ENCODE measurements at places on chromosomes 7 and 10.

DNA sequence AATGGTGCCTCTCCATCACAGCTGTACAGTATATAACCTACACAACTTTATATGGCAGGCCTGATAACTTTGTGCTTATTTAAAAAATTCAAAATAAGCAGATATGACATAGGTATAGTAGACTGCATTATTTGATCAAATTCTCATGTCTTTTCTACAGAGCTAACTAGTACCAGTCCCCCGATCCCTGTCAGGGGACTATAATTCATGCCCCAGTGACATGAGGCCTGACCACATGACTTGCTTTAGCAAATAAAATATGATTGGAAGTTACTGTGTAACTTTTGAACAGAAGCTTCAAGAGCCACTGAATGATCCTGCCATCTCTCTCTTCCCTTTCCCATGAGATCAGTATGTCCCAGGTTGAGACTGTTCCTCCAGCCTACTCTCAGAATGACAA lies 49.2 kb upstream of the WNT2 start:
- no peak for DNase-seq

- no peak for DNase-seq
Observed at GRCh38 chr10:79207726-79208125, 139.0 kb downstream of the ZMIZ1 start.

DNA sequence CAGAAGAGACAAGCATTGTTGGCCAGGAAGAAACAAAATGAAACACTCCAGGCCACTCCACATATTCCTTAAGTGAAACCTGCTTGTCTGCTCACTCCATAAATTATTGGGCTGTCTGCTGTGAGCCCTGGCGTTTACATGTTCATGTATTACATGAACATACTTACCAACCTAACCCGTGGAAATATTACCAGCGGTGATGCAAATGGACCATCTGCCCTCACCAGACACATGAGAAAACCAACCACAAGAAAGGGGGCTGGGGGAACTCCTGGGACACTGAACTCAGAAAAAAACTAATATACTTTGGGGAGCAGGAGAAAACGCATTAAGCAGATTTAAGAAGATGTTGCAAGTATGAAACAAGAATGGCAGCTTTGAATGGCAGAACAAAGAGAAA lies 731.2 kb upstream of the IGFBP3 start:
- no peak for DNase-seq

- no peak for DNase-seq
Observed at GRCh38 chr10:118062798-118063238, 16.1 kb upstream of the RAB11FIP2 start.

DNA sequence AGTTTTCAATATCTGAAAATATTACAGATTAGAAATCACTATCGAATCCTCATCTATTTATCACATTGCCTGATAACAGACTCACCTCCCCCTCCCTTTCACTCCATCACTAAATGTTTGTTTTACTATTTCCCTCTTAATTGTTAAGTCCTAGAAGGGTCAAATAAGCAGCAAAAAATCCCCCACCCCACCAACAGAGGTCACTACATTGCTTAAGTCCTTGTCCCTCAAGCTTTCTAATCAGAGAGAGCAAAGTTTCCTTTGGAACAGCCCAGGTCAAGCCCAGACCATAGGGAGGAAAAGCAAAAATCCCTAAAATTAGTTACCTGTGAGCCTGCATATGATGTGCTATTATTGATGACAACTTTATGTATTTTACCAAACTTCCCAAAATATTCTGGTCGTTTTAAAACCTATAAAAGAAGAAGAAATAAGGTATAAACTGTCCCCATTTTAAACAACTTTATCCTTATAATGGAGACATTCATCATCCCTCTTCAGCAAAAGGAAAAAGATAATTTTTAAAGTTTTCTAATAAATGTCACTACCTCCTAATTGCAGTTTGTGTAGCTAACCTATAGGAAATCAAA lies 95.0 kb downstream of the CNOT4 start:
- DNase-seq: no peak

DNA sequence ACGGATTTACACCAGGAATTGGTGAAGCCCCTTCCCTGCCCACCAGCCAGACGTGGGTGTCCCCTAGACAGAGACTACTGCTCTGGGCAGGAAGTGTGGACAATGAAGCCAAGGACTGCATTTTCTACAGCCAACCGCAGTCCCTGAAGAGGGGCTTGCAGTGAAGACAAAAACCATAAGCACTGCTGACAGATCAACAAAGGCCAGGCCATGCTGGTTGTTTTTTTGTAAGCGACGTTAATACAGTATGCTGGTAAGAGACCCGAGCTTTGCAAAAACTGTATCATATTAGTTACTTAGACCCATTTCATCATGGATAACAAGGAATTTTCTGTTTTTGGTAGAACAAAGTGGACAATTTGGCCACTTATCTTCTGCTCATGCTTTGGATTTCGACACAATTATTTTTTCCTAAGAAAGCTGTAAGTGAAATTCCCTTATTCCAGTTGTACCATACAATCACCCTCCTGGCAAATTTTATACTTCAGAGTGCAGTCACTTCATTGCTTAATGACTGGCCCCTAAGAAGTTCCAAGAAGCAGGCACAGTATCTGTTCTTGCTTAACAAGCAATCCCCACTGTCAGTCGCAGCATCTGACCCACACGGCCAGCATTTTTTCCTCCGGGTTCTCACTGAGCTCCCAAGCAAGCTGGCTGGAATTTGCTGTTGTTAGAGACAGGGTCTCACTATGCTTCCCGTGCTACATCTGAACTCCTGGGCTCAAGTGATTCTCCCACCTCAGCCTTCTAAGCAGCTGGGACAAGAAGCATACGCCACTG lies 163.5 kb downstream of the PARD3 start:
- no peak for DNase-seq

DNA sequence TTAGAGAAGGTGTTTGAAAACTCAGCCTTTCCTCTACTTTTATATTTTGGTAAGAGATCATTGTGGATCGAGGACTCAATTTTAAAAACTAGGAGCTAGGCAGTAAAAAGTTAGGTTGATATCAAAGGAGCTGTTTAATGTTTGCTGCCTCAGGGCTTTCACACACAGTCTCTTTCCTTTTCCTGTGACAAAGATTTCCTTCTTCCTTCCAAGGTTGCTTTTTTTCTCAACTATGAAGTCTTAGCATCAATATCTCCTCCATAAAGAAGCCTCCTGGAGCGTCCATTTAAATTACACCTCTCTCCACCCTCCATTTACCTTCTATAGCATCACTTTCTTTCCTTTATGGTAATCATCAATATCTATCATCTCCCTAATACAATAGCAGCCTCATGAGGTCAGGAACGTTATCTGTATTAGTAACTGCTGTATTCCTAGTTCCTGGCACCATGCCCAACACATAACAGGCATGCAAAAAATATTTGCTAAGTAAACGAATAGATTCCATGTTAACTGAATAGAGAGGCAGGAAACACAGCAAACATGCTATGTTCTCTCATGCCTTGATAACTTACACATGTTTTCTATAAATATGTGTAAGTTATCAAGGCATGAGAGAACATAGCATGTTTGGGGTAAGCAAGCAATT lies 48.5 kb downstream of the GNAT3 start:
- no peak for DNase-seq

DNA sequence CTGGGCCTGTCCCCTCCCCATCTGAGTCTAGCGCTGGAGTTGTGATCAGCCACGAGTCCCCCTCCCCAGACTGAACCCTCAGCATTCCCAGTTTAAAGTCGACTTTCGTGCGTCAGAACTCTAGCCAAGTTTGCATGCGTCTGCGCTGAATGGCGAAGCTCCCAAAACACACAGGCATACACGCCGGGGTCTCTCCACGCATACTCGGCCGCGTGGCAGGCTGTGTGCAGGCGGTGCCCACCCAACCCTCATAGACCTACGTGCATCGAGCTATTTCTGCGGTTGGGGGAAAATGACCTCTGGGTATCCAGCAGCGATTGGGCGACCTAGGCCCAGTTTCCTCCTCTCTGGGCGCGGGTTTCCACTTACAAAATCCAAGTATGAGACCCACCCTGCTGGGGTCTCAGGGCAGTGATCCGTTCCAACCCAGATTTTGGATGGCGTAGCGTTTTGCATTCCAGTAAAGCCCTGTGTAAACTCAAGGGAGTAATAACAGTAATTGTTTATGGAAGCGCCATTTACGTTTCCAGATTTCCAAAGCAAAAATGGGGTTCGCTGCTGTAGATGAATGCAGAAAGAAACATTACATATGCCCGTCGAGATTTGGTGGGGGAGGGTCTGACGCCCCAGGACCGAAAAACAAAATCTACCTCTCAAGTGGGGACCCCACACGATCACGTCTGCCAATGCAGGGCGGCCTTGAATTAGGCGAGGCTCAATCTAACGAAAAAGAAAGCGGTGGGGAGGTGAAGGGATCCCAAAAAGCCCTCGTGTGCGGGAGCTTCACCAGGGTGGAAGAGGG lies 2.0 kb upstream of the HMX3 start:
- DNase-seq: no peak

DNA sequence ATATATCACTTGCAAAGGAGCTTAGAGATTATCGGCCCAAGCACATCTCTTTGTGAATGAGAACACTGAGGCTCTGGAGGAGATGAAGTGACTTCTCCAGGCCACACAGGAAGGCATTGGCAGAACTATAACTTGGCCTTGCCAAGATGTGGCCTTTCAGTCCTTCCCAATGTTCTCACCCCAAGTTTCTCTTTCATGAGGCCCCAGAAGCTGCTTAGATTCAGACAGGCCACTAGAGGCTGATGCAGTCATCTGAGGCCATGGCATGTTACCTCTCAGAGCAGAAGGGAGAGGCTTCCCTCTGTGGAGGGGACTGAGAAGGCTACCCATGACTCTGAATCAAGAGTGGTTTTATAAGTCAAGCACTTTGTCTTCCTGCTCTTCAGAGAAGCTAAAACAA lies 1003.7 kb downstream of the LRMDA start:
- no peak for DNase-seq

DNA sequence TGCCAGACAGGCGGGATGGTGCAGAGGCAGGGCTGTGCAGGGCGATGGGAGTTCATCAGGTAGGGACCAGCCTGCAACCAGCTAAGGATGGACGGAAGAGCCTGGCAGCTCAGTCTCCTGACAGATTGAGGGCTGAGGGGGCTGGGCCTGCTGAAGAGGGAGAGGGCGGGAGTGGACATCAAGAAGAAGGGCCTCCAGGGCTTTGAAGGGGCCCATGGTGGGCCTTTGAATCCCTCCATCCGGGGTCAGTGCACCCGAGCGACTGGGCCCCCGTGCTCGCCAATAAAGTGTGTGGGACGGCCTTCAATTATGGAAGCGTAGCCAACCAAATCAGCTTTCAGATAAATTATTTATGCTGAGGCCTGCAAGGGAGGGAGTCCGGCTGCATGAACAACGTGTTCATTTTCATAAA lies 431.2 kb downstream of the RPS24 start:
- DNase-seq: no peak

DNA sequence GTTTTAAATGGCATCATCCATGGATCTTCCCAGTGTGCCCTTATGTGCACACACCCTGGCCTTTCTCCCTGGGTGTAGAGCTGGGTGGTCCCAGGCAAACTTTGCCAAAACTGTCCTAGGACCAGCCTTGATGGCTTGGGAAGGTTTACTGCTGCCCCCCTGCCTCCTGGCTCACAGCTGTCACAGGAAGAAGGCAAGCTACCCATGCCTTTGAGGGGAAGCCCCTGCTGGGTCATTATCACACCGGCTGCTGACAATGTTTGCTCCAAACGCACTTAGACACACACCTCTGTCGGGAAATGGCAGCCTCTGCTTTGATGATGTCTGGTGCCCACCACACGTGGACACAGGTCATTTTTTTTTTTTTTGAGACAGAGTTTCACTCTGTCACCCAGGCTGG lies 25.2 kb upstream of the FIGNL1 start:
- DNase-seq: no peak

- no peak for DNase-seq
Observed at GRCh38 chr7:17134786-17135185, 163.7 kb upstream of the AHR start.

- no peak for DNase-seq
Observed at GRCh38 chr7:33076737-33077136, 14.2 kb upstream of the NT5C3A start.

DNA sequence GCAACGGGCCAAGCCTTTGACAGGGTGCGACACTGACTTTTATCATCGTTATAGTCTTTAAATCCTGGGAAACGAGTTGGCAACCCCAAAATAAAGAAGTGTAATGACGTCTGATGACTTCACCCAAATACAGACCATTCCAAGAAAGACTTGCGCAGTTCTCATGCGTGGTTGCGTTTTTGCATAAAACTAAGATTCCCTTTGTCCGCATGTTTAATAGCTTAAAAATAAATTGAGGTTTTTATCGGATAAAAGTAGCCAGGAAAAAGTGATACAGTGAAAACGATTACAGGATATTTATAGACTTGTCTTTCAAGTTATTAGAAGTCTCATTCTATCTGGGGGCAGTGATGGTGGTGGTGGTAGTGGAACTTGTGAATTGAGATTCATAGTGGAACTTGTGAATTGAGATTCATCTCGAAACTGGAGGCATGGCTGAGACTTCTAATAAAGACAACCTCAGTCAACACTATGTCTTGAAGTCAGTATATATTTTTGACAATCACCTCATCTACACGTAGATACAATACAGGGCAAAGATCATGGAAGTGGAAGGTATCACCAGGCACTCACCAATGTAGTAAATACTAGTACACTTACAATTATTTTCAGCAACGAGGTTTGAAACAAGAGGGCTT lies 1.2 kb upstream of the NAMPT start:
- DNase-seq: no peak

- no peak for DNase-seq
Observed at GRCh38 chr7:27203365-27203953, 3.6 kb upstream of the HOXA13 start.

DNA sequence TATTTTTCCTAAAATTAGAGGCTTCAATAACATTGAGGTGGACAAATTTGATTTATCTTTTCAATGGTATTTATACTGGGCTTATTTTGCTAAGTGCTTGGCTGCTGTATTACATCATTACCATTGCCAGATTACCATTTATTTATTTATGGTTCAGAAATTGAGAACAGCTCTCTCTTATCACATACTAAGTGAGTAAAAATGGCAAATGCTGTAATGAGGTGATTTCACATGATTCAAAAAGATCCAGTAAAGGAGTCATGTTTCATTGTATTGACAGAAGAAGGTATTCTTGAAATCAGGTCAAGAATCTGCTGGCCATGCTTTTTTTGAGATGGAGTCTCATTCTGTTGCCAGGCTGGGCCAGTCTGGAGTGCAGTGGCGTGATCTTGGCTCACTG lies 322.6 kb downstream of the KIF20B start:
- DNase-seq: no peak

- DNase-seq: no peak
Observed at GRCh38 chr10:34206078-34206934, 608.8 kb downstream of the PARD3 start.

- DNase-seq: no peak
Observed at GRCh38 chr7:108659261-108659660, 89.6 kb downstream of the DNAJB9 start.

DNA sequence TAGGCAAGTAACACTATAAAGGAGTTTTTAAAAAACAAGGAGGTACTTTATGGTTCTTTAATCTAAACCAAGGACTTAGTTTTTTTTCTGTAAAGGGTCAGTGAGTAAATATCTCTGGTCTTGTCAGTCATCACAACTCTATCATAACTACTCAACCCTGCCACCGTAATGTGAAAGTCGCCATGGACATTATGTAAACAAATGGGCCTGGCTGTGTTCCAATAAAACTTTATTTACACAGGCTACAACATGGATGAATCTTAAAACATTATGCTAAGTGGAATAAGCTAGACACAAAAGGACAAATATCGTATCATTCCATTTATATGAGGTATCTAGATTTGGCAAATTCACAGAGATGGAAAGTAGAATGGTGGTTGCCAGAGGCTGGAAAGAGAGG lies 60.8 kb upstream of the SP4 start:
- no peak for DNase-seq

GRCh38 chr10:30353851-30354250 lies 4.8 kb upstream of the MTPAP start:
- no peak for DNase-seq

GRCh38 chr7:127589896-127590295 lies 1.7 kb downstream of the ARF5 start:
- DNase-seq: no peak
